ENCODE measurements at places on chromosomes 4 and X.

DNA sequence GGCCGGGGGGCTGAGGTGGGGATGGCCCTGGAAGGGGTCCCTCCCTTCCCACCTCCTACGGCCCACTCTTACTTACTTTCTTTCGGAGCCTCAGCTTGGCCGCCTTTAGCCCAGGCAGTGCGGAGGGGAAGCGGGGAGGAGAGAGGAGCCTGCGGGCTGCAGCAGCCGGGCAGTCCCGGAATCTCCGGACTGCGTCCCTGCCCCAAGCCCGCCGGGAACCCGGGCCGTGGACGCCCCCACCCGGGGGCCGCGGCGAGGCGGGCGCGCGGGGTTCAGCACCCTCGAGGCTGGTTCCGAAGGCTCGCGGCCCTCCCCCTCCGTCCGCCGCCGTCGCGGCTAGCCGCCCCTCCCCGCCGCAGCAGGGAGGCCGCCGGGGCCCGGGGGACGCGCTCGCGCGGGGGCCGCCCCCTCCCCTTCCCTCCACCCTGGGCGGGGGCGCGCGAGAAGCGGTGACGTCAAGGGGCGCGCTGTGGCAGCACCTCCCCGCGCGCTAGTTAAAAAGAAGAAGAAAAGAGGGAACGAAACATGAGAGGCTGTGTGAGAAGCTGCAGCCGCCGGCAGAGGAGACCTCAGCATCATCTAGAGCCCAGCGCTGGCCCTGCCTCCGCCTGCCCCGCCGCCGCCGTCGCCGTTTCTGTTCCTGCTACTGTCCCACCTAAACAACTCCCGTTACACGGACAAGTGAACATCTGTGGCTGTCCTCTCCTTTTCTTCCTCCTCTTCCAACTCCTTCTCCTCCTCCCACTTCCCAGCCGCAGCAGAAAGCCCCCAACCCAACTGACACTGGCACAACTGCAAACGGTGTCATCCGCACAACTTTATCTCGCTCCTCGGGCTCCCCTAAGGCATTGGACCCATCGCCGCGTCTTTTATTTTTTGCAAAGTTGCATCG lies at the start of gene HHIP:
TSS of gene HHIP (plus strand) at position 526 of the 892 bp plus-strand sequence. CDS start 520 bp downstream, outside the sequence.
- DNase-seq: no peak

GRCh38 chr4:5469151-5469775 lies 239.1 kb downstream of the EVC2 start:
- DNase-seq: no peak

GRCh38 chr4:3331511-3332394 lies 38.9 kb downstream of the RGS12 start:
- no peak for DNase-seq

- no peak for DNase-seq
Measured at GRCh38 chr4:101008503-101008902, 338.8 kb downstream of the PPP3CA start.

- no peak for DNase-seq
Measured at GRCh38 chr4:39761005-39761667, 63.2 kb downstream of the UBE2K start.

GRCh38 chr4:138404251-138404650 lies 162.1 kb upstream of the SLC7A11 start:
- DNase-seq: no peak

- DNase-seq: no peak
Measured at GRCh38 chr4:28146191-28146590, 1285.5 kb downstream of the STIM2 start.

- no peak for DNase-seq
Measured at GRCh38 chr4:184143770-184144564, 73.7 kb downstream of the ENPP6 start.

DNA sequence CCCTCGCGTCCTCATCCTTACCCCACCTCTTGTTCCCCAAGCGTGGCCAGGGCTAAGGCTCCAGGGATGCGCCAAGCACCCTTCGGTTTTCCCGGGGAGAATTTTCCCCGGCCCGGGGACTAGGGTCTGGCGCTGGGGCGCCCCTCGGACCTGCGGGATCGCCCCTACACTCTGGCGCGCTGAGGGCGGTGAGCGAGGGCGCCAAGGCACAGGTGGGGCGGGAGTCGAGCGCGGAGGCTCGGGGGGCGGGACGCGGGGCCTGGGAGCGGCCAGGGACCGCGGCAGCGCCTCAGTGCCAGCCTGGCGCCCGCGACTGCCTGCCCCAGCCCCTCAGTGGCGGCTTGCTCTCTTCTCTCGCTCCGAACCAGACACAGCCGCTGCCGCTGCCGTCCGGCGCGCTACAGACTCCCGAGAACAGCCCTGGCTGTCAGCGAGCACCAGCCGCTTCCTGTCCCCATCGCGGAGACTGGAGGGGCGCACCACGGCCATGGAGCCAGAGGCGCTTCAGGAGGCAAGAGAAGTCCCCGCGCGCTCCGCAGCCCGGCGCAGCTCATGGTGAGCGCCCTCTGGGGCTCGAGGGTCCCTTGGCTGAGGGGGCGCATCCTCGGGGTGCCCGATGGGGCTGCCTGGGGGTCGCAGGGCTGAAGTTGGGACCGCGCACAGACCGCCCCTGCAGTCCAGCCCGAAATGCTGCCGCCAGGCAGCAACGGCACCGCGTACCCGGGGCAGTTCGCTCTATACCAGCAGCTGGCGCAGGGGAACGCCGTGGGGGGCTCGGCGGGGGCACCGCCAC lies at the start of gene DRD5:
TSS of gene DRD5 (plus strand) at position 292 of the 793 bp plus-strand sequence. CDS start at position 688, 396 bp downstream.
- DNase-seq: no peak

All from stimulated activated CD4-positive, alpha-beta T cell treated with anti-CD3 and anti-CD28 coated beads, Interleukin-12 subunit alpha, Interleukin-12 subunit beta, amount 100 ng/mL, for 4 hours (primary cell).